NCI-H187 treated with DMSO at 0.1 percent for 48 hours (cell line): ENCODE measurements at places on chromosomes 7 and 10.

GRCh38 chr7:33539198-33539597, 366.1 kb upstream of the BMPER start:
- DNase-seq: no peak

GRCh38 chr7:4479367-4480039, 202.6 kb upstream of the FOXK1 start:
- no peak for DNase-seq

DNA sequence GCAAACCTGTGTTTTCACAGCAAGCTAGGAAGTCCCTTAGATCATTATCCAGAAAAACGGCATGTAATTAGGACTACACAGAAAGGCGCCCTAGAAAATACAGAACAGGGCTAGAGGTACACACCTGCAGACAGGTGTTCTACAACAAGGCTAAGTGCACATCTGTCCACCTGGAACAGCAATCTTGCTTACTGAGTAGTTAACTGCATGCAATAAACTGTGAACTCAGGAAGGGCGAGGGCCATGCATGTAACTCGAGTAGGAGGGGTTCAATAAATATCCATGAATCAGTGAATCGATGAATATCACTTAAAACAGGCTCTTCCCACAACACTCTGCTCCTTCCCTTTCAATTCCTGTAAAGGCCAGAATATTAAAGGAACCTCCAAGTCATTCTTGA, 22.0 kb downstream of the FAM171A1 start:
- no peak for DNase-seq

- DNase-seq: no peak
These were observed 5.4 kb downstream of the TSPAN13 start for GRCh38 chr7:16758631-16759611.

GRCh38 chr10:61898435-61898778, 3.1 kb upstream of the ARID5B start:
- no peak for DNase-seq

DNA sequence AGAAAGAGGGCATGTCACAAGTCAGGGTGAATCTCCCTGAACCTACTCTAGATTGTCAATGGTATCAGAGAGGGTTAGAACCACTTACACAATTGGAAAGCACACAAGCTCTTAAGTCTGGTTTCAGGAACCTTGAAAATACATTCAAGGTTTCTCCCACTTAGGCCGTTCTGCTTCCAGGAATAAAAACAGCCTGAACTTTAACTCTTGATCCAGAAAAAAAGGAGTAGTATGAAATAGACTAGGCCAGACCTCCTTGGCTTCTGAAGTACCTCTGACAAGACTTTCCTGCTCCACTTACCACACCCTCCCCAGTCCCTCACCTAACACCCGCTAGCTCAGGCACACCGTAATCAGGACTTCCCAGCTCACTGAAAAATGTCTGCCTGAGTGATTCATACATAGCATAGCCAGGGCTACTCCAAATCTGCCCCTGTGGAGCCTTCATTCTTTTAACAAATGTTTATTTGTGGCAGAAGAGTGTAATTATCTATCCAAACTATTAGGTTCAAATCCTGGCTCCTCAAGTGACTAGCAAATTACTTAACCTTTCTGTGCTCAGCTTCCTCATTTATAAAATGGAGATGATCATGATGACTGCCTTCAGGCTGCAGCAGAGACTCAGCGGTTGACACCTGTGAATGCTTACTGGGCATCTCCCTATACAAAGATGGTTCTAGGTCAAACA, 30.3 kb upstream of the IL6 start:
- no peak for DNase-seq
